ENCODE measurements at places on chromosomes 7 and 10.

DNA sequence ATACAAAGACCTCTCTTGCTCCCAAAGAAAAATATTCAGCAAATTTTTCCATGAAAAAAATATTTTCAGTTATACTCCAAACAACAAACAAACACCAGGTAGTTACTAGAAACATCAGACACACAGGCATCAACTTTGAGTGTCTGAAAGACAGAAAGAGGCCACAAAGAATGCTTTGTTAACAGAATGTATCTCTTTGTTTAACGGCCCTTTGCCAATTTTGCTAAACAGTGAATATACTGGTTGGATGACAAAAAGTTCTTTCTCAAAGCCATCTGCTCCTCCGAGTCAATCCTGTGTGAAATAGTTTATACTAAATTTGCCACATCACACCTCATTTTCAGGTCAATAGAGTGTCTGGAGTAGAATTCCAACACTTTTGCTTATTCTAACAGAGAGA lies 216.7 kb upstream of the PHF14 start:
- no peak for DNase-seq

GRCh38 chr10:5565671-5566581 lies 41.2 kb downstream of the CALML3 start:
- no peak for DNase-seq

- DNase-seq: no peak
These were observed 370.8 kb downstream of the GRID1 start for GRCh38 chr10:85995791-85996190.

GRCh38 chr10:3148994-3149393 lies 23.6 kb downstream of the PITRM1 start:
- no peak for DNase-seq

- peak; percentile 65 for DNase-seq
These were observed 3.8 kb downstream of the DEPP1 start for GRCh38 chr10:44974628-44975430.

GRCh38 chr10:131480861-131481260 lies 169.3 kb upstream of the TCERG1L start:
- DNase-seq: no peak
